ENCODE measurements at places on chromosomes 12 and 14. TPM values are rescaled to one million over a fixed set of nuclear protein-coding genes. Genes with fewer than 3 reads are reported as not detected.

The SCYL2 gene
- 38.4 TPM for total RNA-seq

DNA sequence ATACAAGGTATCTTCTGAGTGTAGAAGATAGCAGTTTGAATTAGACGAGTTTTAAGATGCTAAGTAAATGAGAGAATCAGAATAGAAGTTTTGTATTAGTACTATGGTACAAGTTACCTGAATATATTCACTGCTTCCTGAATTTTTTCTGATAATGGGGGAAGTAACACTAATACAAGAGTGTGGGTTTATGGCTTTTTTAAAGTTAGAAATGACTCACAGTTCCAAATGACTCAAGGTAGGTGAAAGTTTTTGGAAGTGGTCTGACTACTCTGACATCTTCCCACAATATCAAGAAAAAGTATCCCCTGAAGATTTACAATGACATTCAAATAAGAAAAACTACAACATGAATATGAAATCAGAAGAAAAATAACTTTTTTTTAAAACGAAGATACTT, 123.7 kb upstream of the GARIN6 start:
- DNase-seq = no peak

GRCh38 chr12:127675936-127676335, 591.0 kb upstream of the TMEM132C start:
- no peak for DNase-seq

The KRT75 gene
- not detected for total RNA-seq

GRCh38 chr14:73662487-73662943, 17.7 kb downstream of the DNAL1 start:
- no peak for DNase-seq

The CPNE8 gene
- 1.6 TPM for total RNA-seq

The MSRB3 gene
- not detected for total RNA-seq

DNA sequence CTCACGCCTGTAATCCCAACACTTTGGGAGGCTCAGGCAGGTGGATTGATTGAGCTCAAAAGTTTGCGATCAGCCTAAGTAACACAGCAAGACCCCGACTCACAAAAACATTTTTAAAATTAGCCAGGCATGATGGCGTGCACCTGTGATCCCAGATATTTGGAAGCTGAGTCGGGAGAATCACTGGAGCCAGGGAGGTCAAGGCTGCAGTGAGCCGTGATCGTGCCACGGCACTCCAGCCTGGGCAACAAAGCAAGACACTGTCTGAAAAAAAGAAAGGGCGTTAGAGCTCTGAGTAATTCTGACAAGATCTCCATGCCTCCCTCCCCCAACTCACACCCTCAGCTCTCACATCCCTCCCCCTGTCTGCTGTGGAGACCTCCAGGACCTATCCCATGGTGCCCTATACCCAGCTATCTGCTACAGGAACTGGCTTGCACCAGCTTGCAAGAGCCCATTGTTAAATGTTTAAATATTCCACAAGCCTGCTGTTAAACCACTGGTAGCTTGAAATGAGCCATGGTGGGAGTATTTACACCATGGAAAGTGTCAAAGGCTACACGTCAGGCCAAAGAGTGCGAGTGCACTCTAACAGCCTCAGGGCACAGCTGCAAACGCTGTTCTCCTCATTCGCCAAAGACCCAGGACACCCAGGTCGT, 35.1 kb upstream of the PPP2R5C start:
- DNase-seq = no peak

DNA sequence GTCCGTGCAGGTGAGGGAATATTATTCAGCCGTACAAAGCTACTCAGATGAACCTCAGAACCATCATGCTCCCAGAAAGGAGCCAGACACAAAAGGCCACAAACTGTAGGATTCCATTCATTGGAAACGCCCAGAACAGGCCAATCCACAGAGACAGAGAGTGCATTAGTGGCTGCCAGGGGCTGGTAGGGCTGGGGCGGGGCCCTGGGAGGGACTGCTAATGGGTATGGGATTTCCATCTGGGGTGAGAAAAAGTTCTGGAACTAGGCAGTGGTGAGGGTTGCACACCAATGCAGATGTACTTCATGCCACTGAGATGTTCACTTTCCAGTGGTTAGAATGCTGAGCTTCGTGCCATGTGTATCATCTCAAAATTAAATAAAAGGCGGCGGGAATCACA, 101.1 kb downstream of the RFLNA start:
- no peak for DNase-seq

The TNS2 gene
- total RNA-seq = 0.24 TPM

GRCh38 chr14:57549765-57550420, 56.2 kb upstream of the CCDC198 start:
- no peak for DNase-seq

- no peak for DNase-seq
Observed at GRCh38 chr12:126418400-126418799, 1353.2 kb downstream of the AACS start.

GRCh38 chr14:23431486-23431885, 4.0 kb downstream of the MYH7 start:
- no peak for DNase-seq

DNA sequence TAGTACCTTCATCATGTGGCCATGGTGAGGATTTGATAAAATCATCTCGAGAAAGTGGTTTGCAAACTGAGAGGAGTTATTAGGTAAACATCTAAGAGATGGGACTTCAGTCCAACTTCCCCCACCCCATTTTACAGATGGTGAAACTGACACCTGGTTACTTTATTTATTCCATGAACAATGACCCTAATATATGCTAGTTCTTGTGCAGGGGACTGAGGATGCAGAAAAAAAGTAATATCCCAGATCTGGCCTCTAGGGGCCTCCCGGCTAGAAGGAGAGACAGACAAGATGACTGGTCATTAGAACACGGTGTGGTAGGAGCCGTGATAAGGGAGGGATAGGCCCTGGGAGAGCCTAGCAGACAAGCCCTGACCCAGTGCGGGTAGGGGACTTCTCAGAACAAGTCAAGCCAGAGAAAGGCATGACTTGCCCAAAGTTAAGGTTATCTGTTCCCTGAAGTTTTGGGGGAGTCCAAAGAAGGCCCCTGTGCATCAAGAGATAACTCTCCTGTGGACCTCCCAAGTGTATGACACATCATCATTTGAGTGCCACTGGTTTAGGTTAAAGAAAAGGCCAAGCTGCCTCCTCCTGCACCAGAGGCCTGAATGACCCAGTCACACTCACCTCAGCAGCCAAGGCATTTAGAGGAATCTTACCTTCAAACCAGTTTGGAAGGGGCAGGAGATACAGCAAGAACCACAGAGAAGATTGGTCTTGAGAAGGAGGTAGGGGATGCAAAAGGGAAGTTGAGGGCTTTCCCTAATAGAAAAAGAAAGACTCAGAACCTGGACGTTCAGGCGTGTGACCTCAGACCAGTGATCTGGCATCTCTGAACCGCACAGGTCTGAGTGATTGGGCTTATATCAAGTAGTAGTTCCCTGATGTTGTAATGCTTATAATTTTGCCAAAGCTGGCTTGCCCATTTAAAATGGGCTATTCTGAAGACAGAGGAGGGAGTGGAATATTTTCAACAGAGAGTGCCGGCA, 1.6 kb downstream of the CMKLR1 start:
- DNase-seq = no peak

- DNase-seq = no peak
Observed at GRCh38 chr14:97705976-97706375, 908.8 kb downstream of the VRK1 start.

- DNase-seq = no peak
Observed at GRCh38 chr12:56590237-56590830, 39.8 kb downstream of the BAZ2A start.

DNA sequence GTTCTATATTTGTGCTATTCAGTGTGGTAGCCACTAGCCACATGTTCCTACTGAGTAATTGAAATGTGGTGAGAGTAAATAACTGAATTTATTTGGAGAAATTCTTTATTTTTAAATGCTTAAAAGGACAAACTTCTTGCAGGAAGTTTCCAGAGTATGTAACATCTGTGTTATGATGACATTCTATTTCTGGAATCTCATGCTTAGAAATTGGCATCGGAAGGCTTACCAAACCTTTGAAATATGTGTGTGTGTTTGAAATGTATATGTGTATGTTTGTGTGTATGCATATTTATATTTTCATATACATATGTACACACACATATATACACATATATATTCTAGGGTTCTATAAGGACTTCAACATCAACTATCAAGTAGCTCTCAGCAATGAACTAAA, 12.4 kb upstream of the WSCD2 start:
- no peak for DNase-seq

The ASPG gene
- total RNA-seq = not detected

The LRRC10 gene
- not detected for total RNA-seq

- no peak for DNase-seq
Observed at GRCh38 chr14:99320621-99321235, 48.7 kb upstream of the BCL11B start.

DNA sequence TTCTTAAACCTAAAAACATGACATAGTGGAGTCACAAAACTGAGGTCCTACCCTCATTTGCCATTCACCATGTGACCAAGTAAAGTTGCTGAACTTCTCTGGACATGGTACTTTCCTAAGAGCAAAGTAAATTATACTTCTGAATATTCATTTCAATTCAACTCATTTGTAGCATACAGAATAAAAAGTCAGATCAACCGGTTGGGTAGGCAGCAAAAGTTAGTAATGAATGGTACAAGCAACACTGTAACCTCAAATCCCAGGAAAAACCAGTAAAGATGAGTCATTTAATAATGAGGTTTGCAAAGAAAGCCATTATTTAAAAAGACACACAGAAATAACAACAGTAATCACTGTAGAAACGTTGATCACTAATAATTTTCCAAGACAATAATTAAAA, 8.7 kb downstream of the POLE2 start:
- no peak for DNase-seq

The HOXC4 gene
- 6.5 TPM for total RNA-seq

DNA sequence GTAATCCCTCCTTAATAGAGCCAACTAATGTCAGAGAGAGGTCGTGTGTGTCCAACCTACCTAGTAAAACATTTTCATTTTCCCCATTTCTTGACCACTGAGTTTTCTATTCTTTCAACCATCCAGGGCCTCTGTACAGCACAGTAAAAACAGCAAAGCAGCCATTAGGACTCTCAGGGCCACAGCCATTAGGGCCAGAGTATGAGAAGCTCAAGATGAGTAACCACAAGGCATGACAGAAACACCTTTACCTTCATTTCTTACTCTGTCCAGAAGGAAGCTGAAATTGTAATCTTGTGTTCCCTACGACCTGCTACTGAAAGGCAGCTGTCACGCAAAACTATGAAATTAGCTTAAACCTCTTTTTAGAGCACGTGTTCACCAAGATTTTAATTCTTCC, 2.3 kb downstream of the SPPL3 start:
- no peak for DNase-seq

- DNase-seq = no peak
Observed at GRCh38 chr12:131279281-131279921, 325.7 kb downstream of the ADGRD1 start.

- no peak for DNase-seq
Observed at GRCh38 chr12:21379218-21379617, 6.5 kb downstream of the IAPP start.

- DNase-seq = no peak
Observed at GRCh38 chr14:58946431-58946830, 242.0 kb upstream of the DAAM1 start.

The ZFHX2 gene
- total RNA-seq = 2.5 TPM

- no peak for DNase-seq
Observed at GRCh38 chr12:37546206-37546605, 770.4 kb upstream of the ALG10B start.

DNA sequence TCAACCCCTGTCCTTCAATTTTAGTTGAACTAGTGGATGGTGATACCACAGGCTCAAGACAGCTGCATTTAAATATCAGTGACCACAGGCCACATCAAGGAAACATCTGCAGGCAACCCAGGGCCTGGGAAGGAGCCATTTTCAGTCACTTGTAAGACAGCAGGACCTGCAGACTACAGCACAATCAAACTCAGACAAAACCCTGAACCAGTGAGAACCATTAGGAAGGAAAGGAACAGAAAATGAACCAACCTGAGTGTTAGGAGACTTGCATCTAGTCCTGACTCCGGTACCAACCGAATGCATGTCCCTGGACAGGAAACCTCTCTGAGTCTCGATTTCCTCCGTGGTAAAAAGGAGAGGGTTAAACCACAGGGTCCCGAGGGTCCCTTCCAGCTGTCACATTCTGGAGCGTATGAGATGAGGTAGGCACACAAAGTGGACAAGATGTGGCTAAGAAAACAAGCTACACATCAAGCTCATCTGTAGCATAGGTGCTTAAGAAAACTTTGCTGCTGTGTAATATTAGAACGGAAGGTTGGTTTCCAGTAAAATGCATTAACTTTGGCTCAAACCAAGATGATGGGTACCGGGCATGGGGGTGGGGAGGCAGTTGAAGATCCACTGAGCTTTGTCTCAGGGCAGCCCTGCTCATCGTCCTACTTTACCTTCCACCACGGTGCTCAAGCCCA, 1.6 kb upstream of the CDKN1B start:
- DNase-seq = peak; percentile 59

The KERA gene
- total RNA-seq = not detected
